Nephron progenitor cell (in vitro differentiated cells): ENCODE measurements at places on chromosomes 2 and 18.
A peak's percentile ranks its signal among the peaks of the same experiment; 100 is the strongest.

GRCh38 chr2:69271831-69272257 lies 115.2 kb downstream of the GFPT1 start:
- no peak for DNase-seq

DNA sequence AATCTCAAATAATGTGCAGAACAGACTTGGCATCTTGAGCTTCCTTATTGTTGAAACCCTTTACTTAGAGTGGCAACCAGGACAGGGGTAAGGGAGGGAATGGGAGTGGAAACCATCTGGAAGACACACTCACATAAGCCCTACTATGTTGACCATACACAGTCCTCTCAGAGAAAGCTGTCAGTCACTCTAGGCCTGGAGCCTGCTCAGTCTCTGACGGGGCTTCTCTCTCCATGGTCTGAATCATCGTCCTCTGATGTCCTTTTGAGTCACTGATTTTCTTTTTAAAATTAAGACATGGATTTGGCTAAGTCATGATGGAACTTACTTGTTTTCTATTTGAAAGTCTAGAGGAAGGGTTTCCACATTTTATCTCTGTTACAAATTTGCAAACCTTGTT lies 74.0 kb downstream of the MYO1B start:
- DNase-seq: no peak

GRCh38 chr2:189477756-189478155 lies 36.5 kb downstream of the WDR75 start:
- no peak for DNase-seq

GRCh38 chr2:223465793-223466192 lies 136.4 kb downstream of the SCG2 start:
- no peak for DNase-seq

DNA sequence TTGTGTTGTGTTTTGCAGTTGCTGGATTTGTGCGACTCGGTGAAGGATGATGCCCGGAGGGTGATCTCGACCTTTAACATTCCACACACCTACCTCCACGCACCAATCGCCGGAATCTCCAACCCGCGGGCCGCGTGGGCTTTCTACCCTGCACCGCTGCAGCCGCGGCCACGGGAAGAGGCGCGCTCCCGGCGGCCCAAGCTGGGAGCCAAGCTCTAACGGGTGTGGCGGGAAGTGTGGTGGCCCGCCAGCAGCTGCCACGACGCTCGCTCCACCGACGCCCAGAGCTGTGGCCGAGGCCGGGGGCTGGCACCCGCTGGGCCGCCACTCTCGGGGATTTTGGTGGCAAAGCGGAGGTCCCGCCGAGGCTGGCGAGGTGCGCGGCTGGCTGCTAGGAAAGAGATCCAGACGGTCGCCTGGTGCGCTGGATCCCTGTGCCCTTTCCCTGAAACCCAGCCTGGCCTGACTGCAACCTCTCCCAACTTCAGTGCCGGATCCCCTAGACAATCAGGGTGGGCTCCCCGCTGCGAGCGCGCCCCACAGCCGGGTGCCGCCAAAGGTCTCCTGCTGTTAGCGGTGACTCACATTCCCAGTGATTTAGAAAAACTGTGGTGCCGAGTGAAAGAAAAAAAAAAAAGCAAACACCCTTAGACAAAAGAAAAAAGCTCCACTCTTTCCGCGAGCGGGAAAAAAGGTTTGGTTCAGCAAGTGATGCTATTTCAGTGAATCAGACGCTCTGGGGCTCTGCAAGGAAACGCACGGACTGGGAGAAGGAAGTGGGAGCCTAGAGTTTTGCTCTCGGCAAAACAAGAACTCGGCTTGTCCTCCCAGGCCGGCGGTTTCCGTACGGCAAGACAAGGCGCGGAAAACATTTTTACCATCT lies 2.9 kb upstream of the BCL2L11 start:
- DNase-seq: peak; percentile 37

- no peak for DNase-seq
Observed at GRCh38 chr2:60512062-60512622, 41.3 kb downstream of the BCL11A start.

DNA sequence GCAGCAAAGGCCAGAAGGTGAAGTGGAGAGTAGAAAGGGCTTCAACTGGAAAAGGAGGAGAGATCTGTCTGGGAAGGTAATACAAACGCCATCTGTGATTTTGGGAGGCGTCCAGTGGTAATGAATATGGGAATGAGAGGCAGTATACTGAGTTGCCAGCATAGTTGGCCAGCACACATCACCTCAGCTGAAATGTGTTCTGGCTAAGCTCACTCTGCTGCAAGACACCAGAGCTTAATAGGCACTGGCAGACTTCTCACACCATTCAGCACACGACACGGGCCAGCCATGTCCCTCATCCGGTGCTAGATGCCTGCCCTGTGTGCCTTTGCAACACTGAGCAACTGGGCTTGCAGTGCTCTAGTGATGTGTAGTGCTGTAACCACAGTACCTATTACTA lies 277.1 kb downstream of the PIEZO2 start:
- DNase-seq: no peak

GRCh38 chr2:189702071-189702470 lies 27.6 kb downstream of the ANKAR start:
- no peak for DNase-seq

- no peak for DNase-seq
Observed at GRCh38 chr2:12180031-12180430, 433.6 kb downstream of the LPIN1 start.

DNA sequence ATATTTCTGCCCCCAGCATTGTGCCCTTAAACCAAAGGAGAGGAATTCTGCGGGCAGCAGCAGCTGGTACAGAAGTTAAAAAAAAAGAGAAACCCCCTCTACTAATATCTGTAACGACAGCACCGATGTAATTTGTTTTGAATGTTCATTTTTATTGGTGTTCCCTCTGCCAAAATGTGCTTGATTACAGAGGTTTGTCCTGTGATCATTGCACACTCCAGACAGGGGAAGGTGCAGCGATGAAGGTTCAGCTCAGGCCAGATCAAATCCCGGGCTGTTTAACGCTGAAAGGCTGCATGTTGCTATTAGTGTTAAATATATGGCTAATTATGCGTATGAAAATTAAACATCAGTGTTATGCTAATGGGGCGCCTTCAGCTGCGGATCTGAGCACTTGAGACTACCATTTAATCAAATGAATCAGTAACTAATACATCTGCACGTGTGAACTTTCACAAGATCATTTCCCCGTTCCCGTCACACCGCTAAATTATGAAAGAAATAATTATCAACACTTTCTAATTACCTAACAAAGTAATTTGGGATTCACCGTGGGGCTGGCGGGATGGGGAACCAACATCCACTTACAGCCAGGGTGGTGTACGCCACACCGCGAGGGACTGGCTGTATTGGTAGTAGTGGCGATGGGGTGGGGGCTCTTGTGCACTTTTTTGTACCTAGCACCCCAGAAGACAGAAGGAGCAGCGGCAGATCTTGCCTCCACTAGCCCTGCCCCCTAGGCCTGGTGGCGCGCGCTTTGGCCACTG lies 1.5 kb upstream of the DLX1 start:
- DNase-seq: no peak

- DNase-seq: peak; percentile 3
Observed at GRCh38 chr2:72913486-72914205, 3.7 kb upstream of the EMX1 start.
